ENCODE measurements at places on chromosomes 6 and 20. TPM values are rescaled to one million over a fixed set of nuclear protein-coding genes. Genes with fewer than 3 reads are reported as not detected.

The NNAT gene
- total RNA-seq: 0.30 TPM

The GSTA2 gene
- total RNA-seq: not detected

The AIF1 gene
- total RNA-seq: not detected

The RPL7L1 gene
- total RNA-seq: 119 TPM

The UBE2C gene
- total RNA-seq: 57.3 TPM

The VSX1 gene
- not detected for total RNA-seq

The ME1 gene
- total RNA-seq: 24.3 TPM

The DYNLT2 gene
- 0.34 TPM for total RNA-seq

The OXT gene
- not detected for total RNA-seq

The PRPF6 gene
- total RNA-seq: 39.1 TPM

The MYH7B gene
- not detected for total RNA-seq

The RAB32 gene
- 132 TPM for total RNA-seq

The PNPLA1 gene
- total RNA-seq: not detected

The ABHD12 gene
- total RNA-seq: 18.9 TPM

The TSPO2 gene
- not detected for total RNA-seq

The TRIM15 gene
- total RNA-seq: not detected
